ENCODE measurements at places on chromosomes 5 and 9.
A peak's percentile ranks its signal among the peaks of the same experiment; 100 is the strongest.

- DNase-seq, result no peak
Observed at GRCh38 chr5:6452622-6453504, 4.2 kb downstream of the UBE2QL1 start.

- no peak for DNase-seq
Observed at GRCh38 chr5:12526113-12526512, 621.9 kb upstream of the CTNND2 start.

- DNase-seq, result no peak
Observed at GRCh38 chr9:100669968-100670367, 92.1 kb downstream of the CAVIN4 start.

- DNase-seq, result no peak
Observed at GRCh38 chr5:141411575-141411974, 1.2 kb upstream of the PCDHGA10 start.

DNA sequence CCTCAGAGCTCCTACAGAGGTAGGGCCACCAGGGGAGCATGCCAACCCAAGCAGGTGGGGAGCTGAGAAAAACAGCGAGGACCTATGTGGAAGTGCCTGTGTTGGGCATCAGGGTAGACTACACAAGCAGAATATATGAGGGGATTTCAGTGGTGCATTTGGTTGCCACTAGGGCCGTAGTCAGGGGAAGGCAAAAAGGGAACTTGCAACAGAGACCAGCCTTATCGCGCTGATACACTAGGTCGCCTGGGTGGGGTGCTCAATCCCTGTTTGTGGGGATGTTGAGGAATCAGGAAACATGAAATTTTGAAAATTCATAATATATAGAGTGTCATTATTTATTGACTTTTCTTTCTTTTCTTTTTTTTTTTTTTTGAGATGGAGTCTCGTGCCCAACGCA, 370.9 kb upstream of the PRR16 start:
- no peak for DNase-seq

DNA sequence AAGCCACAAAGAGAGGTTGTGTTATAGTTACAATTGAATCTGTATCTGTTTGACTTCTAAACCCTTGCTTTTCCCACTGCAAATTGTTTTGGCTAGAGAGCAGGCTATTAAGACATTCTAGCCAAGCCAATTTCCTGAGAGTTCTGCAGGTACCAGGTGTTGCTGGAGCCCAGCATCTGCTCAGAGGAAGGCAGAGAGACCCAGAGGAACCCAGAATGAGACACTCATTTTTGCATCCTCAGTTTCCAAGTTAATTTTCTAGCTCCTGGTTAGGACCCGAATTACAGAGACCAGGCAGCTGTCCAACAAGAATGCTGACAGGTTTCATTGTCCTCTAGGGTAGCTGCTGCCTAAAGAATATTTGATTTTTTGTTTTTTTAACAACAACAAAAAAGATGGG, 266.2 kb downstream of the TRIM32 start:
- no peak for DNase-seq

DNA sequence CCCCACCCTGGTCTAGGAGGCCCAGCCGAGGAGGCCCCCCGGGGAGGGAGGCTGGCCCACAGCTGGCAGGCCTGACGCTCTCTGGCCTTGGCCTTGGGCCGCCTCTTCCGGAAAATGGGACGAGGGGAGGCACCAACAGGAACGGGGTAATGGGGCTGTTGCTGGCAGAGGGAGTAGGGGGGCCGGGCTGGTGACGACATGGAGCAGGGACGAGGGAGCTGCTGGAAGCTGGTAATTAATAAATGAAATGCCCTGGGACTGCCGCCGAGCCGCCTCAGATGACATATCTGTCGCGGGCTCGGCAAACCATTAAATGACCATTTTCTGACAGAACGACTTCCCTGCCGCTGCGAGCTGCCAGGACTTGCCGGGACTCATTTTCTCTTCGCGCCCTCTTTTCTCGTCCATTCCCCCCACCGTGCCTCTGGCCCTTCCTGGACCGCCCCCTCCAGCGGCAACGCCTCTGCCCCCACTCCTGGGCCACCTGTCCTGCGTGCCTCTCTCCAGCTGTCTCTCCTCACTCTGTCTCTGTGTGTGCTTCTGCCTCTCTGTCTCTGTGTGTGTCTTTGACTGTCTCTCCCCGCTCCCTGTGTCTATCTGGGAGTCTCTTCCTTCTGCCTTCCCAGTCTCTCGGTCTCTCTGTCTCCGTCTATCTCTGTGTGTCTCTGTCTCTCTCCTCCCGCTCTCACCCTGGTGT, 215.7 kb downstream of the PAX5 start:
- no peak for DNase-seq

DNA sequence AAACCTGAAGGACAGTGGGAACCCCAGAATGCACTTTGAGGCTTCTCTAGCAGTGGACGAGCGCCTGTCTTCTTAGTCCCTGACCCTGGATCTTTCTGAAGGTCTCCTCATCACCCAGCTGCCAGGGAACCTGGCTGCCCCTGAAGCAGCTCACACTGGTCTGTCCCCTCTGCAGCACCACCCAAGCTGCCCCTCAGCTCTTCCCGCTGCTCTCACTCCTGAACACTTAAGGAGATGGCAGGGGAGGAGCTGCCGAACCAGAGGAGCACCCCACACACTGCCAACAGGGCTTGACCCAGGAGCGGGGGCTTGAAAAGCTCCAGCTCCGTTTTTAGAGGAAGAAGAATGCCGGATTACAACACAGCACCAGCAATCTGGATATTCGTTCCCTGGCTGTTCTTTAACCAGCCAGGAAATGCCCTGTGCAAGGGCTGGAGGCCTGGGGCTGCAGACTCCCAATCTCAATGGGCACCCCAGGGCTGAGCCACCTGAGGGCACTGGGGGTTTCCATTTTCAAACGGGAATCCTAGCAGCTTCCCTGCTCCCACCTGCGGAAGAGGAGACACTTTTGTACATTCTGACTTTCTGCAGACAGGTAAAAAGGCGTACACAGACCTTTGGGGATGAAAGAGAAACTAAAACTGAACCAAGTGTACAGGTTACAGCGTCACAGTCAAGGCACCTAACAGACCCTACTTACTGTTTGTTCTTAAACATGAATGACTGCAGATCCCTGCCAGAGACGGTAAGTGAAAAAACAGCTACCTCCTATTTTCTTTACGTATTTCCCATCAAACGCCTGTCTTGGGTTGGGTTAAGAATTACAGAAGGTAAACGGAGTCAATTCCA, 36.3 kb downstream of the GOLM1 start:
- DNase-seq, result no peak

DNA sequence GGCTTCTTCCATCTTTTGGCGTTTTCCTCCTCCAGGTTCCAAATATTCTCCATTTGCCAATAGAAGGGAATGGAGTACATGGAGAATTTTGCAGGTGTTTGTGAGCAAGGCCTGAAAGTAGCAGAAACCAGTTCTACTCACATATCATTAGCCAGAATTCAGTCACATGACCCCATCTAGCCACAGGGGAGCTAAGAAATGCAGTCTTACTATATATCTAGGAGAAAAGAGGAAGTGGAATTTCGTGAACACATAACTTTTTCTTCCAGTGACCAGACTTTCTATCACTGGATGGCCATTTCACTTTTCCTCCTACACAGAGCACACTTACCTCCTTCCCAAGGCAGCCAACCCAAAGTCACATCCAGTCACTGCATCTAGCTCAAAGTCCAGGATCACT, 55.1 kb downstream of the LOX start:
- DNase-seq, result no peak

GRCh38 chr5:11655681-11656080, 248.6 kb downstream of the CTNND2 start:
- DNase-seq, result no peak

DNA sequence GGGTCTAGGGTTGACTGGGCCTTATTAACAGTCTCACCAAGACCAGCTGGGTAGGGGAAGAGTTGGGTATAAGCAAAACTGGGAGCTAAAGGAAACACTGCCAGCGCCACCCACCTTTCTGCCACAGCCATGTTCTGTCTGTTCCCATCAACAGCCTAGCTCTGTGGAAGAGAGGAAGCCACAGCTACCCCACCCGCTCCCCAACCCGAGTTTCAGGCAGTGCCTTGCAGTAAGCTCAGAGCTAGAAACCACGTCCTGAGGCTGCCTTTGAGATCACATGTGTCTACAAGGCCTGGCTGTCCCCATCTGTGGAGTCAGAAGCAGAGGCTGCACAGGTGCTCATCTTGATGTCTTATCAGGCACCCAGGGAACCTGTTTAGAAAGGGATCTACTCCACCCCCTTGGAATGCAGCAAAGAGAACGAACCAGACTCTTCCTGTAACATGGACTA, 15.3 kb downstream of the HNRNPH1 start:
- DNase-seq, result peak; percentile 55

GRCh38 chr5:94240993-94241651, 377.3 kb downstream of the KIAA0825 start:
- no peak for DNase-seq

DNA sequence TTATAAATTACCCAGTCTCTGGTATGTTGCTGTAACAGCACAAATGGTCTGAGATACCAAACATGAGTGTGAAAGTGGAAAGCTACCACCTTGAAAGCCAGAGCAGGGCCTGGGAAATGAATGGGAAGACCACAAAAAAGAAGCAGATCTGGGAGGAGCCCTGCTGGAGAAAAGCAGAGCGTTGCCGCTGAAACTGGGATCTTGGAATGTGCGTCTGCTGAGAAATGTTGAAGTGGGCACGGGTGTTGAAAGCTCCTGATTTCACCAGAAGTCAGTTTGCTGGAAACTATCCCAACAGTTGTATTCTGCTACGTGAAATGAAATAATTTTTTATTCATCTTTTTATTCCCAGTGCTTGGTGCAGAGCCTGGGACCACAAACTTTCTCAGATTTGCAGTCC, 40.0 kb downstream of the NUDT12 start:
- DNase-seq, result no peak

- no peak for DNase-seq
Observed at GRCh38 chr5:104265531-104266140, 703.0 kb upstream of the NUDT12 start.

DNA sequence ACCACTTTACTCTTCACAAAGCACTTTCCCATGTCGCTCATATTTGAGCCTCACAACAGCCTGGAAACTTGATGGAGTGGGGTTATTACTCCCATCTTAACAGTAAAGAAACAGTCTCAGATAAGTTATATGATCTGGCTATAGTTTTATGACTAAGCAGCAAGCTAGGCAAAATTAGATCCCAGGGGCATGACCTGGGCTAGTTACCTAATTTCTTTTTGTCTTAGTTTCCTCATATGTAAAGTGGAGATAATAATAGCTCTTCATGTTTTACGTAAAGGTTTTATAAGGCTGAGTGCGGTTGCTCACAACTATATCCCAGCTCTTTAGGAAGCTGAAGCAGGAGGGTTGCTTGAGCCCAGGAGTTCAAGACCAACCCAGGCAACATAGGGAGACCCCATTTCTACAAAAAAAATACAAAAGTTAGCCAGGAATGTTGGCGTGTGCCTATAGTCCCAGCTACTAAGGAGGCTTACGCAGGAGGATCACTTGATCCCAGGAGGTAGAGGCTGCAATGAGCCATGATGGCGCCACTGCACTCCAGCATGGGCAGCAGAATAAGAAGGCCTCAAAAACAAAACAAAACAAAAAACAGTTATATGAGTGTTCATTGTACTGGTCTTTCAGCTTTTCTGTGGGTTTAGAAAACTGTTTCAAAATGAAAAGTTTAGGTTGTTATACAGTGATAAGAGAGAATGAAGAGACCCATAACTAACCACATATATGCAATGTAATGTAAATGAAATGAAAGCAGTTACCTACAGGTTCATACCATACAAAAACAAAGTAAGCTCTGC, 6.5 kb upstream of the PLIN2 start:
- DNase-seq, result no peak

DNA sequence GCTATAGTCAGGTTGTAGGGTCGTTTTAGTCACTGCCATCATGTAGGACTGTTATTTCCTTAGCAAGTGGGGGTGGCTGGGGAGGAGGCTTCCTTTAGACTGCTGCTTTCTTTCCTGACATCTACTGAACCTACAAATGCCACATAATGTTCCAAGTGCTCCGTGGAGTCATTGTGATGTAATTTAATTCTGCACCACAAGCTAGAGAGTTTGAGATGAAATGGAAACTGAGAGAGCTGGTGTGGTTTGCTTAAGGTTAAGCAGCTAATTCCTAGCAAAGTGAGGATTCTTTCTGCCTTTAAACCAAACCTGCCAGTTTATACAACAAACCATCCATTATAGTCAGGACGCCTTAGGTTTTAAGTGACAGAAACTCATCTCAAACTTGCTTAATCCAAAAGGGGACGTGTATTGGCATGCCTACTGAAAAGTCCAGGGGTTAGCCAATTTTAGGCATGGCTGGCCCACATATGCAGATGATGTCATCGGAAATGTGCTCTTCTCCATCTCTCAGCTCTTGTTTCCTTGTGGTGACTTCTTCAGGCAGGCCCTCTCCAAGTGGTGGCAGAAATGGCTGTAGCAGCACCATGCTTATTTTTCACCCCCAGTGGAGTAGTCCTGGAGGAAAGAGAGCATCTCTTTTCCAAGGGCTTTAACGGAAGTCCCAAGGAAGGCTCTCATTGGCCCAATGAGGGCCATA, 30.5 kb downstream of the ZNF618 start:
- DNase-seq, result no peak

GRCh38 chr9:120904061-120904977, 22.3 kb downstream of the TRAF1 start:
- no peak for DNase-seq

DNA sequence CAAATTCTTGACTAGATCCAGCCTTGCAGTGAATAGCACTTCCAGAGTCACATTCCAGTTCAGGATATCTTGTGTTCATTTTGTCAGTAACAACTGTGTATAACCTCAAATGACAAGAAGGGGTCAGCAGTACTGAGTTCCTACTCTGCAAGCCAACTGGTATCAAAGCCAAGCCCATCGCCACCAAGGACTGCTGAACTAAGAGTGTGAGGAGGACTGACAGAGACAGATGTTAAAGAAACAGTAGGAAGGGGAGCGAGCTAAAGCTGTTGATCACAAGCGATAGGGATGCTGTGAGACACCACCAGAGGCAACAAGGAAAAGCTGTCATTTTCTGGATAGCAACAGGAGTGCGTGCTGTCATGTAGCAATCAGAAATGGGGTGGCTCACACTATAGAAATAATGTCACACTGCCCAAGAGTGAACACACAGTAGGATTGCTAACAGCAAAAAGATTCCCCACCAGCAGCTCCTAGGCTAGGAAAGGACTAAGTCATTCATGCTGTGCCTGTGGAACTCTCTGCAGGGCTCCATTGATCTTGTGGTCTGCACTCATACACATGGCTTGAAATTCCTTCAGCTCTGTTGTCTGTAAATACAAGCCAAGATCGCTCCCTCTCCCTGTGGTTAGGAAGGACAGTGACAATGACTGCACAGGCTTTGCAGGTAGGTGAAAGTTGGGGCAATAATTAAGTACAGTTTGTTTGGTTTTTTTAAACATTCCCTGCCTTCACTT, 658.6 kb downstream of the NR2F1-AS1 start:
- no peak for DNase-seq

- no peak for DNase-seq
Observed at GRCh38 chr5:160442824-160443431, 21.3 kb downstream of the PTTG1 start.

DNA sequence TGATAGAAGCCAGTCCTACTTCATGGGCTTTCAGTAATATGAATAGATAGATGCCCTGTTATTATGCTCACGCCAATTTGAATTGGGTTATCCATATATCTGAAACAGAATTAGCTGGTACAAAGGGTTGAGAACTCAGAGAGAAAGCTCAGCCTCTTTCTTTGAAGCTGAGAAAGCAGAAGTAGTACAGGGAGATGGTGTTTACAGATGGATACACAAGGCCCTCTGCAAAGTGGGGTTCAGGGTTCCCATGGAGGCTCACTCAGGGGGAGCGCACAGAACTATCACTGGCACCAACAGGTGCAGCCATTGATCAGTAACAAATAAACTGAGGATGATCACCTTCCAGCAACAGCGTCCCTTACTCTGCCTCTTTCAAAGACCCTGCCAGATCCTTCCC, 349.7 kb downstream of the ICE1 start:
- no peak for DNase-seq
